ENCODE measurements at places on chromosomes 3 and 15.

GRCh38 chr3:72594615-72595215, 253.5 kb downstream of the SHQ1 start:
- DNase-seq, result no peak

- no peak for DNase-seq
These were observed 44.6 kb downstream of the HDGFL3 start for GRCh38 chr15:83163032-83163431.

GRCh38 chr3:27681249-27681748, 40.8 kb downstream of the EOMES start:
- DNase-seq, result peak; percentile 29

DNA sequence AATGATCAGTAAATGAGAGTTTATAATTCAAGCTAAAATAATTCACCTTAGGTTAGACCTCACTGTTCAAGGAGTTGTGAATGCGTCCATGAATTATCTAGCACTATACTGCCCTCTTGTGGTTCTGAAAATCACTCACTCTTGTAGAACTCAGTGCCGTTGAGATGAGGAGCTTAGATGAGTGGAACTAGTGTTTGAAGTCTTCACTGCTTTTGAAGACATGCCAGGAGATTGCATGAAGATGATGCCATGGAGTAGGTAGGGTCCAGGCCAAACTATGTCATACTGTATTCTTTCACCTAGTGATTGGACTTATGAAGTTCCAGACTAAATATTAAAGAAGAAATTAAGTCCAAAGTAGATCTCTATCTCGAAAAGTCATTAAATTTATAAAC, 28.8 kb downstream of the LYSMD4 start:
- peak; percentile 67 for DNase-seq

- DNase-seq, result no peak
These were observed 256.0 kb downstream of the OCA2 start for GRCh38 chr15:27843146-27843545.

DNA sequence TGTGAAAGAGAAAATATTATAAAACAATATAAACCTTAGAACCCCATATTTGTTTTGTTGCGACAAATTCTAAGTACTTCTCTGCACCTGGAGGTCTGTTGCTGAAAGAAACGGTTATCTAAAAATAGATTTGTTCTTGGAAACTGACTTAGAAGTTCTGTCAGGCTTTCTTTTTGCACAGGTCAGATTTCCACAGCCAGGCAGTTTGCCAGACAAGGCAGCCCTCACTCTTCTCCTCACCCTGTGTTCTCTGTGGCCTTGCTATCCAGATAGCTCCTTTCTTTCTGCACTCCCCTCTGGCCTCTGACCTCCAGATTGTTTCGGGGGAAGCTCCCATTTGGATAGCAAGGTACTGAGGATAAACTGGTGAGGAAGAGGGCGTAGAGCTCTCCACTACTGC, 413.3 kb upstream of the ONECUT1 start:
- DNase-seq, result no peak

DNA sequence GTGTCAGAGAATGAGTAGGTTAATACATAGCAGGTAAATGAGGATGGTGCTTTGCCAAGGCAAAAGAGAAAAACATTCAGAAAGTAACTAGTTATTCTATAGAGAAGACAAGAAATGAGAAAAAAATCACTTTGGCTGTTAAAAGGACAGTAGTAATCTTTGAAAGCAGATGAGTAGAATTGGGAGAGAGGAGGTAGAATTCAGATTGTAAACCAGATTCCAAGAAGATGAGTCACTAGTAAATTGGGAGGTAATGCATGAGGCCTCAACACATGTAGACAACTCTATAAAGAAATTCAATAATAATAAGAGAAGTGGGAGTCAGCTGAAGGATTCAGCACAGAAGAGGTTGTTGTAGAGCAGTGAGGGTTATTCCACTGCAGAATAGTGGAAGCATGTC, 81.4 kb downstream of the MBNL1 start:
- DNase-seq, result no peak

GRCh38 chr3:175150812-175151401, 291.8 kb downstream of the NAALADL2 start:
- no peak for DNase-seq

DNA sequence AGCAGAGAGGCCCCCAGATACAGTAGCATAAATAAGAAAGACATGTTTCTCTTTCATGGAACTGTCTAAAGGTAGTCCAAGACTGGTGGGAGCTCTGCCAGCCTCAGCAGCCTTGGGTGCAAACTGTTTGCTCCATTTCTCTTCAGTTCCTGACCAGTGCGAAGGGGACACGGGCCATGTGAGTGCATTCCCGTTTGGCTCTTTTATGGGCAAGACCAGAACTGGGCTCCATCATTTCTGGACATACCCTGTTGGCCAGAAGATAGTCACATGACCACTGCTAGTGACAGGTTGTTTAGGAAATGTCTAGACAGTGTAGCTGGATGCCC, 45.5 kb downstream of the CHCHD6 start:
- DNase-seq, result no peak

GRCh38 chr3:29898171-29898965, 617.5 kb downstream of the RBMS3 start:
- no peak for DNase-seq

DNA sequence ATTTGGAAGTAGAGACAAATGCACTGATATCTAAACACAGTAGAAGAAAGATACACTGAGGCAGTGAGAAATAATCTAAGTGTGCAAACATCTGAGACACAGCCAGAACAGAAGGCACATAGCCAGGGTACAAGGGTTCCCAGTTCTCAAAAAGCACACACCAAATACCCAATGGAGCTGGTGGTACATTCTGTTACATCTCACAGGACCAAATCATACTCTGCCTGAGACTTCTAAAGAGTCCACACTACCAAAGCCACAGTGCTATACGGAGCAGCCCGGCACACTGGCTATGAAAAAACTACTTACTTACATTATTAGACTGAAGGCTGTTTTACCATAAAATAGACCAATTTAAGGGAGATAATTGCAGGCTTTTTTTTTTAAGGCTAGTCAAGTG, 19.3 kb downstream of the CLPX start:
- DNase-seq, result no peak

DNA sequence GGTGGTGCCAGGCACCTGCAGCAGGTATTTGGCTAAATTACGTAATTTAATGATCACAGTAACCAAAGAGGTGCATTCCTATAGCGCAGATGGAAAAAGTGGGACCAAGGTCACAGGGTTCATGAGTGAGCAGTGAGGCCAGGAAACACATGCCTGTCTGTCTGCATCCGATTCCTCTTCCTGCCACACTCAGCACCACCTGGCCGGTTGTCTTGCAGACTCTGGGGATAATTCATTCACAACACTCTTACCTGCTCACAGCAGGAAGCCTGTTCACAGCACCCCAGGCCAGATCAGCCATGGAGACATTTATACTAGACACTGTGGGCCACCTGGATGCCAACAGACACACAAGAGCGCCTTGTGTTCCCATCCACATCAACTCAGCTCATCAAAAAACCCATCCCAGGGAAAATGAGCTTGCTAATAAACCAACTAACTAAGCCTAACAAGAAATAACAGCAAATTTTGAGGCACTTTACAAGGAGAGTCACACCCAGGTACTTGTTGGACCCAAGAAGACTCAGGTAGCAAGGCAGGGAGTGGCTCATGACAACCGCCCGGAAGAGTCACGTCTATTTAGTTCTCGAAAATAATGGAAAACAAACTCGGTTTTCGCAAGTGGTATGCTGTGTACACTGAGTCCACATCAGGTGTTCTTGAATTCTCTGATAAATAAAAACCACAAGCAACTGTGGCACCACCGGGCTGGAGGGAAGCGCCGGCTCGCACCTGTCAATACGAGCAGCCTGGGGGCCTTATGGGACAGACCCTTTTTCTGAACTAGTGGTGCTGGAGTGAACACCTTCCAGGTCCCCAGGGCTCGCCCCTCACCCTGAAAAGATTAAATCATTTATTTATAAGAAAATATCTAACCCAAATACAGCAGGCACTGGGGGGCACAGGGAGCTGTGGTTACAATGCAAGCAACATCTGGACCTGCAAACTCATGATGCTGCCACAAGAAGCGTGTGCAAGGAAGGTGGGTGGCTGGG, 40.5 kb downstream of the FAM174B start:
- DNase-seq, result no peak

DNA sequence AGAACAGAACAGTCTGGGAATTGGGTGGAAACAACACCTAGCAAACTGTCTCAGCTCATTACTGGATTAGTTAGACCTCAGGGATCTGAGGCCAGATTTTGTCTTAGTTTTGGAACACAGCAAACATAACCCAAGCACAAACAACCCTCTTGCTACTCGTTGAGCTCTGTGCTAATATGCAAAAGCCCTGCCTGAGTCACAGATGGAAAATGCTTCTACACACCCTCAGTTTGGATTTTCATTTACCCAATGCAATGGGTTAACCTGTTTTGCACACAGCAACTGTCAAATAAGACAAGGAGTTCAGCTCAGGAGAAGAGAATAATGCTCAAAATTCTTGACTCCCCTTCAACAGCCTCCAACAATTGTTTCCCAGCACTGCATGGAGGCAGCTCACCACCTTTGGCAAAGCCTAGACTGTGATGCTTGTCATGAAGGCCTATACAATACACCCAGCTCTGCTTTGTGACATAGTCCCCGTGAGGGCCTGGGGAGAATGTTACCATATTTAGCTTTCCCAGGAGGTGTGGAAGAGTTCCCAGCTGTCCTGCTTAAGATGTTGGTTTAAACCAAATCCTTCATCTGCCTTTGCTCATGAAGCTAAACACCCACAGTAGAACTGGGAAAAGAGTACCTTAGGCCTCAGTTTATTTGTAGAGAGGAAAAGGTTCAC, 68.9 kb upstream of the MNS1 start:
- DNase-seq, result no peak

DNA sequence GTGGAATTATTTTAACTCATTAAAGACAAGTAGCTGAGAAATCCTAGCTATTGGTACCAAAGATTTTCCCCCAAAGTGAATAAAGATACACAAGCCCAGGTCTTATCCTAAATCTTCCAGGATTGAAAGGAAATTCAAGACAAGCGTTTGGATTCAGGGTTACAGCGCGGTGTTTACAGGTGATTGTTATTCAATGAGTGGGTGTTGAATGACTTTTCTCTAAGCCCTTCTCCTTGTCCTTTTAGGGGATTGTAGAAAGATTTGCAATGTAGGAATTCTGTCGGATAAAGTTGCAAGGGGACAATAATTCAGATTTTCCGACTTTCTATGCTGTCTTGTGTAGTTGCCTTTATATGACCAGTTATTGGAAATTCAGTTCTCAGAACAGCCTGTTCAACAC, 57.2 kb downstream of the USP13 start:
- no peak for DNase-seq

DNA sequence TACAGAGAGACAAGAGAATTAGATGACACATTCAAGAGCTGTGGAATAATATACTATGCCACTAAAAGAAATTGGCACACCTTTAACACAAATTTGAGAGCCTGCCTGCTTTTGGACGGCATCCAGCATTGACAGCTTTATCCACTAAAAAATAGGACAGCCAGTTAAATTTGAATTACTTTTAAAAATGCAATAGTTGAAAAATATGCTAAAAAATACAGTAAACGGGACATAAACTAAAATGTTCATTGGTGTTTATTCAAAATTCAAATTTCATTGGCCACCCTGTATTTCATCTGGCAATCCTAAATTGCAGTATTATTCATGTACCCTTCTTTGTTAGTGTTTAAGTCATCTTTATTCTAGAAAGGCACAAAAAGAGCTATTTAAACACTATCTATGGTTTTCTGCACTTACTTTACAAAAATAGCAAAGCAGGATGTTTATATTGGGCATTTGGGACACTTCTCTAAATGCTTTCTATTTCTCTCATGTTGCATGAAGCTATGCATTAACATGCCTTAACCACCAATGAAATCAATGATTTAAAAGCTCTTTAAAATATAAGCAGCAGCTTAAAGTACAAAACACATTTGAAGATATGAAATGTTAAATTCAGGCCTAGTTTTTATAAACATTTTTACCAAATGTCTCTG, 160.1 kb downstream of the NEK10 start:
- no peak for DNase-seq

GRCh38 chr15:29787767-29788166, 34.5 kb downstream of the TJP1 start:
- DNase-seq, result no peak

- no peak for DNase-seq
These were observed 3.6 kb downstream of the CEP19 start for GRCh38 chr3:196708467-196708866.

- no peak for DNase-seq
These were observed 6.9 kb downstream of the CMTM7 start for GRCh38 chr3:32398531-32398930.

DNA sequence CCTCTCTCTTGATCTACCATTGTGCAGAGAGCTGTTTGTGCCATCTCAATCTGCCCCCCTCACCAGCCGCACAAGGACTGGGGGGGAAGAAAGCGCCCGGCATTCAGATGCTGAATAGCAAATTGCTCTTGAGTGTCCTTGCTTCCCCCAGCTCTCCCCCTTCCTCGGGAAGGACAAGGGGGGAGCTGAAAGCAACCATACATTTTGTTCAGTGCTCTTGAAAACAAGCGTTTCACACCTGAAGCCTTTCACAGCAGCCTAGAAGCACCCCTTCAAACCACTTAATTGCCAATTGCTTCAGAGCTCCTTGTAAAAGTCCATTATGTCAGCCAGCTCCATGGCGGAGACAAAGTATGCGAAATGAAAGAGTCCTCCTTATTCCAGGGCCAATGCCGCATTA, 540.1 kb downstream of the NR2F2 start:
- DNase-seq, result peak; percentile 89

DNA sequence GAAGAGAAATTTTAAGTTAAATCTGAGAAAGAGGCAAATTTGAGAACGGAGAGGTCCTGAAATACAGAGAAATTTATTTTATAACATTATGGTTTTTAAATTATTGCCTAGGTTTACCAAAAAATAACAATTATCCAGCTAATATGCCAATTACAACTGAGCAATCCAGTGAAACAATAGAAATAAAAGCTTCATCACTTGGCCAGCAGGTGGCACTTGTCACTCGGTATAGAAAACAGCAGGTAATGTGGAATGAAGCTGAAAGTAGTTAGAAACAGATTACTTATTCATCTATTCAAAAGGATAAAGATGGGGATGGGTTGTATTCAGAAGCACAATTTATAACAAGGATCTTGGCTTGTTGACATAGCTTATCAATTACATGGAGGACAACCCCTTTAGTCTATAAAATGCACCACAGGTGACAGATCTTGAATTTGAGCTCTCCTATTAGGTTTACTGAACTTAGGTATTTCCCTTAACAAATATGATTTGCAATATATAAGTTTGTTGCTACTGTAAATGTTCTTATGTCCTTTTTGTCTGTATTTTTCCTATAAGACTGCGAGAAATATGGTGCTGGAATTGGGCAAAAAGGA, 70.1 kb upstream of the GUCA1C start:
- no peak for DNase-seq

- DNase-seq, result no peak
These were observed 14.6 kb upstream of the IL17RD start for GRCh38 chr3:57179580-57180410.

DNA sequence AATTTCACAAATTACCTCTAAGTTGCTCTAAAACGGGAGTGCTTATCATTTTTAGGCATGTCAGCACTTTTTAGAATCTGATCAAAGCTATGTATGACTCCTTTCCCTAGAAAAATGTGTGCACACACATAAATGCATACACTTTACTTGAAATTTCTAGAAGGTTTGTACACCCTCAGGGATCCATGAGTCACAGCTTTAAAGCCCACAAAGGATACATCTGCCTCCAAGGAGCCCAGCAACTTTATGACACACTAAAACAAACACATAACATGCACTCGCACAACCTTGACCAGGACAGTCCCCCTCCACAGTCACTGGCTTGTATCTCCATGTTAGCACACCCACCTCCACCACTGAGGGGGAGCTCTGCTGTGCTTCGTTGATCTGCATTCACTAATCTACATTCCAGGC, 722.0 kb upstream of the CFAP20DC start:
- no peak for DNase-seq
